ENCODE measurements at places on chromosomes 7 and 10.
A peak's percentile ranks its signal among the peaks of the same experiment; 100 is the strongest.

DNA sequence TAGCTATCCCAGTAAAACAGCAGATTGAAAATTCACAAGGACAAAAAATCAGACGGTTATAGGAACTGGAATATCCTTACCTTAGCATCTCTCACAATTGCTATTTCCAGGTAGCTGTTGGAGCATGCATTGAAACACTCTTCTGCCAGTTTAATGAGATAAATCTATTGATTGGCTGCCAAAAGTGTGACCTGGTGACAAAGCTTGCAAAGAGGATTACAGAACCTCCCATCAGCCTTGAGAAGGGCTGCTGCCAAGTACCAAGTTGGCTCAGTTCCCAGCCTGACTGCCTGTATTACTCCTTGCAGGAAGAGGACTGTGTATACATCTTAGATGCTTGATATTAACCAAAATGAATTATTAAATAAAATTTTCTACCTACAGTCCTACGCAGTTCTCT is 5.1 kb downstream of the PRLHR start:
- H3K36me3 ChIP-seq = no peaks in the 10 kb centered on the region
- peaks cover 18% of the 10 kb centered on the region for H3K27me3 ChIP-seq
- no peaks in the 10 kb centered on the region for H3K4me1 ChIP-seq

GRCh38 chr10:14001298-14002040 is 329.3 kb downstream of the FRMD4A start:
- H3K4me3 ChIP-seq = no peak overlapping the region
- no peak for DNase-seq
- H3K27ac ChIP-seq = no peak overlapping the region
- no peaks in the 10 kb centered on the region for H3K27me3 ChIP-seq

- no peak for DNase-seq
- H3K4me3 ChIP-seq = no peak overlapping the region
- no peaks in the 10 kb centered on the region for H3K4me1 ChIP-seq
- no peak overlapping the region for H3K27ac ChIP-seq
- H3K27me3 ChIP-seq = no peaks in the 10 kb centered on the region
These were observed 470.8 kb upstream of the ZMIZ1 start for GRCh38 chr10:78597796-78598555.

DNA sequence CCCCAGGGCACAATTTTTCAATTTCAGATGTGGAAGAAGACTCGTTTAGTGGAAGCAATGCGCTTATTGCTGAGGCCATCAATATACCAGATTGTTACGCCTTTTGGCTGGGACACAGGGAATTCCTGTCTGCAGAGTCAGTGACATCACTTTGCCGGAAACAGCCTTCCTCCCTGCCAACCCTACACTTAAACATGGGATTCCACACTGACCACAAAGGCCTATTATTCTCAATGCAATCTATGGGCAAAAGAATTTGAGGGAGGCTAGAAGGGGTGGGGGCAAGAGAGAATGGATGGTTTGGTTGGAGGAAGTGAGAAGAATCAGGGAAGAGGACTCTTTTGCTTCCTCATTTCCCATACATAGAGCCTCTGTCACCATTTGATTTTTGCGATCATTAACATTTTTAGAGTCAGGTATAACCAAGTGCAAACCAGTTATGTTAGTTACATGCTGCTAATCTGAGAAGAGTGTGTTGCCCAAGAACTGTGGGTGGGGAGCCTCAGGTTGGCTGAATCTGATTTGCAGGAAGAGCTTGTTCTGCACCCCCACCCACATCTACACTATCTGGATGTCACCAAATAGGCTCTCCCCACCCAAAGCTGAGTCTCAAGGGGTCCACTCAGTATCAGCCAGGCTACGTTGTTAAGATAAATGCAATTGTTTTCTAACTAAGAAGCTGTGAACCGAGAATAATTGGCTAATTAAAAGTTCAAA is 58.2 kb downstream of the ENTPD1 start:
- peaks cover 19% of the 10 kb centered on the region for H3K4me1 ChIP-seq
- H3K4me3 ChIP-seq = no peak overlapping the region
- H3K27ac ChIP-seq = no peak overlapping the region
- peak; percentile 68 for DNase-seq

GRCh38 chr7:2945171-2945570 is 98.5 kb downstream of the CARD11 start:
- no peak for DNase-seq
- no peaks in the 10 kb centered on the region for H3K4me1 ChIP-seq
- no peak overlapping the region for H3K4me3 ChIP-seq
- no peak overlapping the region for H3K27ac ChIP-seq

DNA sequence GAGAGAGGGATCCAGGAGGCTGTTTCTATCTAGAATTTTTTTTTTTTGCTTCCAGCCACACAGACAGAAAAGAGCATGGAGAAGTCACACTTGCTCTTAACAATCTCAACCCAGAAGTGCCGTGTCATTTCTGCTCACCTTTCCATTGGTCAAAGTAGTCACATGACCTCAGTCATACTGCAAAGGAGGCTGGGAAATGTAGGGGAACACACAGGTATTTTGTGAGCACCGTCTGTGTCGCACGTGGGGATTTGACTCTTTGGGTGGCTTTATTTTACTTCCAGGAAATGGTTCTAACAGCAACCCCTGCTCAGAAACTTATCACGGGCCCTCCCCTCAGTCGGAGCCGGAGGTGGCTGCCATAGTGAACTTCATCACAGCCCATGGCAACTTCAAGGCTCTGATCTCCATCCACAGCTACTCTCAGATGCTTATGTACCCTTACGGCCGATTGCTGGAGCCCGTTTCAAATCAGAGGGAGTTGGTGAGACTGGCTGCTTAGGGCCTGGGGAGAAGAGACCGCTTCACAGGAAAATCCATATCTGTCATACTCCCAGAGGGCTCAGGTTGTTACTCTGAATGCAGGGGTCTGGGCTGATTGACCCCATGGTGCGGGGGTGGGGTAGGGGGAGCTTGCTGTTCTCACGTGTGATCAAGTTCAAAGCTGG is 13.1 kb upstream of the CPA1 start:
- no peaks in the 10 kb centered on the region for H3K27me3 ChIP-seq
- H3K4me3 ChIP-seq = no peak overlapping the region
- H3K27ac ChIP-seq = no peak overlapping the region
- peaks cover 48% of the 10 kb centered on the region for H3K4me1 ChIP-seq
- H3K36me3 ChIP-seq = no peaks in the 10 kb centered on the region

- DNase-seq = no peak
- H3K27me3 ChIP-seq = peaks cover 29% of the 10 kb centered on the region
- no peak overlapping the region for H3K4me3 ChIP-seq
- H3K27ac ChIP-seq = no peak overlapping the region
- H3K4me1 ChIP-seq = no peaks in the 10 kb centered on the region
- H3K36me3 ChIP-seq = no peaks in the 10 kb centered on the region
These were observed 16.1 kb upstream of the FAM170B start for GRCh38 chr10:49149881-49150280.

DNA sequence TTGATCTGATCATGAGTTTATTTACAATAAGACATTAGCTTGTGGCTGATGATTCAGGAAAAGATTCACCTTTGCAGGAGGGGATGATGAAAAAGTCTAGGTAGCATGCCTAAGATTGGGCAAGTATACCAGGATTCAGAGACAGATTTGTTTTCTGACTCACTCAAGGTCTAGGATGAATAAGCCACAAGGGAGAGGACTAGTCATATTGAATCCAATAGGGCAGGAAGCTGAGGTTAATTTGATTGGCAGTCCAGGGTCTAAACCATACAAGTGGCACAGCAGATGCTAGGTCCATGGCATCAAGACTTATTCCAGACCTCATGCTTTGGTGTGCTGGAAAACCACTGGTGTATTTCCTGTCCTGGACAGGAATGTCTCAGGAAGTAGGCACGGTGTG is 1133.4 kb downstream of the XPNPEP1 start:
- H3K27ac ChIP-seq = no peak overlapping the region
- H3K27me3 ChIP-seq = no peaks in the 10 kb centered on the region
- no peaks in the 10 kb centered on the region for H3K36me3 ChIP-seq

DNA sequence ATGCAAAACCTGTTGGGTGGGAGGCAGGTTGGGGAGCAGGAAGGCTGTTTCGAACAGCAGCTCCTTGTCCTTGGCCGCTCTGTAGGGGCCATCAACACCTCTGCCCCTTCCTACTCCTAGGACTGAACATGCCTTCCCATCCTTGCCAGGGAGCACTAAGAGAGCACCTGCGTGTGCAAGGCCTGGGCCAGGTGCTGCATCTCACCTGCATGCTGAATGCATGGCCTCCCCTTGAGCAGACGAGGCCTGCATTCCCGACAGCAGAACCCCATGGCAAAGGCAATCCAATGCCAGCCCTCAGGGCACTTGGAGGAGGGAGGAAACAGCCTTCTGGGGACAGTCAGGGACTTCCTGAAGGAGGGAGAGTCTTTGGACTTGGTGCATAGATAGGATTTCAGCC is 11.0 kb downstream of the VSIR start:
- H3K4me1 ChIP-seq = peaks cover 67% of the 10 kb centered on the region
- no peak for DNase-seq
- no peak overlapping the region for H3K4me3 ChIP-seq
- H3K27me3 ChIP-seq = no peaks in the 10 kb centered on the region
- no peak overlapping the region for H3K27ac ChIP-seq

All from PC-9 (cell line).